ENCODE measurements at places on chromosomes 1 and 21.

DNA sequence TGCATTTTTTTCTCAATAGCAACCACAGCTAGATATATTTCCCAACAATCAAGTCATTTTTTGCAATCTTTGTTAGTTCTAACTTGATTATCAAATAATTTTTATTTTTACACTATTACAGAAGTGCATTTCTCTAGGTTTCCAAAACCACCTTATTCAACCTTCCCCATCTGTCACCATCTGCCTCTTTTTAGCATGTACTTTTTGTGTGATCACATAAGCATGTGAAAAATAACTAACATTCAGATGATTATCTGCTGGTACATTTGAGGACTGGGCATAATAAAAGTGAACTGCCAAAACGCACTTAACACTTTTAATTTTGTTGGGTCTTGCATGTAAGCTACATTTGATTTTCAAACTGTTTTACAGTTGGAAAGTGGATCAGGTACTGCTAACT, 291.5 kb downstream of the AKT3 start:
- DNase-seq, result no peak

GRCh38 chr1:38763121-38763520, 96.5 kb downstream of the RRAGC start:
- no peak for DNase-seq

DNA sequence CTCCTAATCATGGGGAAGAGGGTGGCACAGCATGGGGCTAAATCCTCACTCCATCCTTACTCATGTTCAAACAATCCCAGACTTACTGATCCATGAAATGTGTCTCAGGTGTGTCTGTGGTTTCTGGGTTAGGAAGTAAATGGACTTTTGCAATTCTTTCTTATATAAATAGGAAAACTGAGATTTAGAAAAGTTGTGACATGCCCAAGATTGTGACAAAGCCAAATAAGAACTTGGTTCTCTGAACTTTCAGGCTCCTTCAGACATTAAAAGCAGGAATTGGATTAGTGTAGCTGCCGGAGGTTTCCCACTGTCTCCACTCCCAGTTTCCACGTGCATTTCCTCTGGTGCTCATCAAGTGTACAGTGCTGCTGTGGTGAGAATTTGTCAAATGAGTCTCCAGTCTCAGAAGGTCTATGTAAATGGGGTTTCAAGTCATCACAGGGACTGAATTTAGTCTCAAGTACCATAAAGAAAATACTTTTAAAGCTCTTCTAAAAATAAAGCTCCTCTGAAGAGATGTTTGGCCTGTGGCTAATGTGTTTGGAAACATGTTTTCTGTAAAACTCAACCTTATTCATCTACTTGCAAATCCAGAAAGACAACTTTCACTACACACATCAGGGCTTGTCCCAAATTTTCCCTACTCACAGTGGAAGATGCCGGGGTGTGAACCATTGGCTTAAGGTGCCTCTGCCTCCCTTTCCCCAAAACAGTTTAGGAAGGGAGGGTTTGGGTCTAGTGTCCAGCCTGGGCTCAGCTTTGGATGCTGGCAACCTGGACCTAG, 115.2 kb downstream of the NGF start:
- DNase-seq, result no peak

- DNase-seq, result no peak
These were observed 104.8 kb upstream of the SLC45A1 start for GRCh38 chr1:8213136-8213535.

- peak; percentile 73 for DNase-seq
These were observed 20.5 kb downstream of the HIVEP3 start for GRCh38 chr1:41898191-41898713.

All from stimulated activated CD4-positive, alpha-beta T cell treated with anti-CD3 and anti-CD28 coated beads, Interleukin-2, amount 100 ng/mL, for 24 hours (primary cell).